ENCODE measurements at places on chromosomes 13 and 19.

DNA sequence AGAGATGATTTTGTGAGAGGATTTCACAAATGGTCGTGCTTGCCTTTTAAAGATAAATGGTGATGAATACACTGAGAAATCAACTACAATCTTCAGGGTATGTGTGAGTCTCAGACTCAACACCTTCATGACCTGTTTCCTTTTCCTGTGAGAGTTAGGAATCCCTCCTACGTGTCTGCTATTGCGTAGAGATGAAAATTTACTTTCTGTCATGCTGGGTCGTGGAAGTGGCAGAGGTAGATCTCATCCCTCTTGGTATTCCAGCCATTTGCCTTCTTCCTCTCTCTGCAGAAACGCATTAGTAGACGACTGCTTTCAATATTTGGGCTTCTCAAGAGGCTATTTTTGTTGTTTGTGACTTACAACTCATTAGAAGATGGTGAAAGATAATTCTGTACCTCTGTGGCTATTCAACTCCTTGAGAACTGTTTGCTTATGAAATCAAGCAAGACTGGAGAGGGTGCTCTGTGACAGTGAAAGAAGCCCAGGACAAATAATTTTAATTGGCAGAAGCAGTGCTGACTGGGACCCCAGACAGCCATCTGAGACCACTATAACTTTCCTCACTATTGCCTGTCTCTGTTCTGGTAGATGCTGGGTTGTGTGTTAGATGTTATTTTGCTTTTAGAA is 233.1 kb downstream of the LACC1 start:
- DNase-seq: no peak

GRCh38 chr13:110910013-110910890 is 4.6 kb downstream of the ANKRD10 start:
- DNase-seq: peak; percentile 39

DNA sequence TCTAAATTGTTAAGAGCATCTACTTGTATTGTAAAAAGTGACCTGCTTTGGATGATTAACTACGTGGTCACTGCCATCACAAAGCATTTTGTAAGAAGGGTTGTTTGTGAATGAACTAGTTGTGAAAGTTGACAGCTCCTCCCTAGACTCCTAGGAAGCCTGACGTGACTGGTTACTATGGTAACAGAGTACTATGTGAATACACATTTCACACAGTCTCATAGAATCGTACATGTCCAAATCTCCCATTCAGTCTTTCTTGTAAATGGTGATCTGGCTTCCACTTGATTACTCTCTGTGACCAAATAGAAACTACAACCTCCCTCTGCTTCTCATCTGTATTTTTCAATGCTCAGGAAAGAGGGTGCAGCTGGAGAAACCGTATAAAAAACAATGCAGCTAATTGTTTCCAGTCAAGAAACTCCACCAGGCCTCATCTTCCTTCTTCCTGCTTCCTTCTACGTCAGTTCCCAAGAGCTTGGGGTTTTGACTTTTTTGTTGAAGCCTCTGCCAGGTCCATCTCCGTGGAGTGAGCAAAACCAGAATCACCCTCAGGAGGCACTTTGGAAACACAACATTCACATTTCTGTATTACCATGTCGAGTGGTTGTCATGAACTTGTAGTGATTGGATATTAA is 83.4 kb downstream of the GPC6 start:
- DNase-seq: peak; percentile 27

DNA sequence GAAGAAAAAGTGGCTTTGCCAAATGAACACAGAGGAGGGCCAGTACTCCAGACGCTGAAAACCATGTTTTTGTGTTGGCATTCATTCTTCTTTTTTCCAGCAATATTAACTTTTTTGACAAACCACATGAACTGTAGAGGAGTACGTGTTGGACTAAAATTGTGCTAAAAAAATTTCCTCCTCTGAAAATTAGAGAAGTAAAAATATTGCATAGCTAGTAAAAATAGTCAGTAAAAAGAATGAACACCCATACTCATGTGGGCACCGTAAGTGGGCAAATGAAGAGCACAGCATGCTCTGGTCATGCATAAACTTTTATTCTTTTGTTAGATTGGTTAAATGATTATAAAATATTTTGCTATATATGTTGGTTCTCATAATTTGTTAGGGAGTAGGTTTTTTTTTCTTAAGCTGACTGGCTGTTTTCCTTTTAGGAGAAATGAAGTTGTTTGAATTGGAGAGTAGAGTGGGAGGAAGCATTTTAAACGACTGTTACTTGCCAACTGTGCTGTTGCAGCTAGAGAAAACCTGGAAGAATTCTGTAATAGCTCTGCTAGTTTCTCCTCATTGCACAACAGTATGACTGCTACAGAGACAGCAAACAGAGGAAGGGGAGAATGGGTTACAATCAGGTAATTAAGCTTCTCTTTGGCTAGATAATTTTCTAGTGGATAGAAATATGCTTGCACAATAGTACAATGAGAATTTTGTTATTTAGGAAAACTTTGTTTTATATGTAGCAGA is 222.4 kb downstream of the KCTD12 start:
- no peak for DNase-seq

- DNase-seq: no peak
These were observed 91.0 kb upstream of the MYCBP2 start for GRCh38 chr13:77417897-77418296.

Measured in A172 (cell line).